ENCODE measurements at places on chromosomes 7 and 10. TPM values are rescaled to one million over a fixed set of nuclear protein-coding genes. Genes with fewer than 3 reads are reported as not detected.

Gene TMEM236
- total RNA-seq = 5.9 TPM

Gene TMEM229A
- not detected for total RNA-seq

- H3K4me3 ChIP-seq = no peak overlapping the region
- no peak overlapping the region for H3K27ac ChIP-seq
- DNase-seq = no peak
Observed at GRCh38 chr10:86763404-86763803, 7.0 kb downstream of the BMPR1A start.

DNA sequence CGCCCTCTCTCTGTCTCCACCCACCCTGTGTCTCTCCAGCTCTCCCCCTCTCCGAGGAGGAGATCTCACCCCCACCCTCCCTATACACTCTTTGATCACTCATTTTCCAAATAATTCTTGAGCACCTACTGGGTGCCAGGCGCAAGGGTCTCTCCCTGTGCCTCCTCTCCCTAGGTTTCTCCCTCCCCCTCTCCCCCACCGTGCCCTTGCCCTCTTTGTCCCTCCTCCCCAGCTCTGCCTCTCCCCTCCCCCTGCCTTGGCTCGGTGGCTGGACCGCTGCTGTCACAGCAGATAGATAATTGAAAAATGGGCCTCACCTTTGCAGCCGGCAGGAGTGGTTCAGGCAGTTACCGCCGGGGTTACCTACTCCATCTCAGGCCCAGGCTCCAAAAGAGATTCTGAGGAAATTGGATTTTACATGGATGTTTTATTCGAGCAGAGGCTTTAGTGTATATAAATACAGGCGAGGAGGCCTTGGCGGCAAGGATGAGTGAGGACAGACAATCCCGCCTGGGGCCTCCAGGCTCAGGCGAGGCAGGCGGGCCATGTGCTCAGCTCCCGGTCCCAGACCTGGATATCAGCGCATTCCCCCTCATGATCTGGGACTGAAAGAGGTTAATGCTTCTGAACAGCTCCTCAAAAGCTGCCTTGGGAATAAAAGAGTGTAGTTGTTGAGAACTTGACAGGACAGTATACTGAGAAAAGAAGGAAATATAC lies 60.8 kb upstream of the BTRC start:
- no peaks in the 10 kb centered on the region for H3K36me3 ChIP-seq
- H3K4me3 ChIP-seq = no peak overlapping the region
- peaks cover 85% of the 10 kb centered on the region for H3K27me3 ChIP-seq

- no peak overlapping the region for H3K27ac ChIP-seq
Observed at GRCh38 chr7:139811066-139811465, 18.0 kb upstream of the TBXAS1 start.

GRCh38 chr7:65265933-65266519 lies 107.6 kb upstream of the ZNF92 start:
- peaks cover 7% of the 10 kb centered on the region for H3K4me1 ChIP-seq
- H3K4me3 ChIP-seq = no peak overlapping the region
- H3K27me3 ChIP-seq = peaks cover 26% of the 10 kb centered on the region
- no peak overlapping the region for H3K27ac ChIP-seq
- DNase-seq = peak; percentile 36

GRCh38 chr10:85922356-85923129 lies 444.1 kb downstream of the GRID1 start:
- no peaks in the 10 kb centered on the region for H3K27me3 ChIP-seq
- no peak for DNase-seq
- no peak overlapping the region for H3K4me3 ChIP-seq
- no peak overlapping the region for H3K27ac ChIP-seq
- no peaks in the 10 kb centered on the region for H3K36me3 ChIP-seq
- H3K4me1 ChIP-seq = no peaks in the 10 kb centered on the region

DNA sequence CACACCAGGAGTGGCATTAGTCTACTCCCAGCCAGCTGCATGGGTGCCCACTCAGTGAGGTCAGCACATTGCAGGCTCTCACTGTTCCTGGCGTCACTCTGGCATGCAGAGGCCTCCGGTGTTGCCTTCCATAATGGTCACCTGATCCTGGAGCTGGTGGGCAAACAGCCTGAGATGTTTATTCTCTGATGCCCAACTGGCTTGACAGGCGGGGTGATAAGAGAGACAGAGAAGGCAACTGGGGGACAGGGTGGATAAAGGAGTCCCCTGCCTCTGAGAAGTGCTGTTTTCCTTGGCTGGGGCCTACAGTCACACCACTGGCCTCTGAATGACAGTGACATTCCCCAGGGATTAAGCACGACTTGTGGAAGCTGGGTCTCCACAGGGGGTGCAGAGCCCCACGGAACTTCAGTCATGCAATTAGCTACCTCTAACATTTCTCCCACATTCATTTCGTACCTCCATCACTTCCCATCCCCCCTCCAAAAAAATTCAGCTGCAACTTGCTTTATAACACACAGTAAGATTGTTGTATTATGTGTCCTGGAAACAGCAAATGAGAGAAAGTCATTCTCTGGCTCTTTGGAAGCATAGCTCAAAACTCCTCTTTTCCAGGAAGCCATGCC lies 7.1 kb upstream of the RBM20 start:
- H3K27ac ChIP-seq = no peak overlapping the region
- DNase-seq = no peak
- H3K4me1 ChIP-seq = no peaks in the 10 kb centered on the region
- peaks cover 25% of the 10 kb centered on the region for H3K27me3 ChIP-seq

GRCh38 chr7:125098377-125098970 lies 168.8 kb upstream of the POT1 start:
- H3K4me3 ChIP-seq = no peak overlapping the region
- DNase-seq = no peak
- H3K4me1 ChIP-seq = no peaks in the 10 kb centered on the region
- no peak overlapping the region for H3K27ac ChIP-seq
- no peaks in the 10 kb centered on the region for H3K27me3 ChIP-seq
- H3K36me3 ChIP-seq = no peaks in the 10 kb centered on the region

All from lower lobe of right lung (tissue), 2 donors.